ENCODE measurements at places on chromosomes 7 and 10.
A peak's percentile ranks its signal among the peaks of the same experiment; 100 is the strongest.

DNA sequence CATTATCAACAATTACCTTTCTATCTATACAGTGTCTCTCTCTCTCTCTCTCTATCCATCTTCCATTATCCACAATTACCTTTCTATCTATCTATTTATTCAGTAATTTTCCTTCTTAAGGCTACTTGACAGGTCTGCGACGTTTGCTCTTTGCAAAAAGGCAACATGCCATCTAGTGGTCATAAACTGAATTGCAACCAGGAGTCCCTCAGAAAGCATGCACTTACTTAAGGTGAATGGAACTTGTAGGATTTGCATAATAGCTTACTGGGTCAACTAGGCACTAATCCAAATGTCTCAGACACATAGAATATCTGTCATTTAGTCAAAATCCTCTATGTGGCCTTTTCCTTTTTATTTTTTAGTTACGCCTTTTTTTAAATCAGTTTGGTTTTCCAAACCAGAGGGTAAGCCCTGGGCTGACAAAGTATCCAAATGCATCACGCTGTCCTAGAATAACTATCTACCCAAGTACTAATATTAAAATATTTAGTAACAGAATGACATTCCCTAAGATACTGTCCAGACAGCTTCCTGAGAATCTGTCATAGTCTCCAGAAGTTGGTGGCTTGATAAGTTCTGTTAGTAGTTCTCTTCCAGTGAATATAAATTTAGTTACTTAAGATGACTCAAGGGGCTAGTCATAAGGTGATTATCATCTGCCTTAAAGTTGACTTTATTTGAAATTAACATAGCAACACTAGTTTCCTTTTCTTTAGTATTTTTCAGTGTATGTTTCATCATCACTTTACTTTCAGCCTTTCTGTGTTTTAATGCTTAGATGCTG lies 208.3 kb downstream of the PPP1R3A start:
- DNase-seq, result peak; percentile 83

DNA sequence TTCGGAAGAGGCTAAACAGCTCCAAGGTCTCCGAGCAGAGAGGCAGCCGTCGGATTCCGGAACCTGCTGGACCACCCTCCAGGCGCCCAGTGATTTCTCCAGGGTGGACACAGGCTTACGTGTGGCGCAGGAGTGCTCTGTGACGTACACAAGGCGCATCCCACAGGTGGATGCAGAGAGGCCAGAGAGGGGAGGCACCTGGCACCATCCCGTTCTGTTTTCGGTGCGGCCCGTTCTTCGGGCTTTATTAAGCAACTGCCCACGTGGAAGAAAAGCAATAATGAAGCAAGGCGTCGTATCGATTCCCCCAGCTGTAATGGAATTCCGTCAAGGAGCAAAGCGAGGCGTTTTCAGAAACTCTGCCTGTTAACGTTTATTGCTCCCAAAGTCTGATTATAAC lies 163.6 kb downstream of the PTPRN2 start:
- no peak for DNase-seq

DNA sequence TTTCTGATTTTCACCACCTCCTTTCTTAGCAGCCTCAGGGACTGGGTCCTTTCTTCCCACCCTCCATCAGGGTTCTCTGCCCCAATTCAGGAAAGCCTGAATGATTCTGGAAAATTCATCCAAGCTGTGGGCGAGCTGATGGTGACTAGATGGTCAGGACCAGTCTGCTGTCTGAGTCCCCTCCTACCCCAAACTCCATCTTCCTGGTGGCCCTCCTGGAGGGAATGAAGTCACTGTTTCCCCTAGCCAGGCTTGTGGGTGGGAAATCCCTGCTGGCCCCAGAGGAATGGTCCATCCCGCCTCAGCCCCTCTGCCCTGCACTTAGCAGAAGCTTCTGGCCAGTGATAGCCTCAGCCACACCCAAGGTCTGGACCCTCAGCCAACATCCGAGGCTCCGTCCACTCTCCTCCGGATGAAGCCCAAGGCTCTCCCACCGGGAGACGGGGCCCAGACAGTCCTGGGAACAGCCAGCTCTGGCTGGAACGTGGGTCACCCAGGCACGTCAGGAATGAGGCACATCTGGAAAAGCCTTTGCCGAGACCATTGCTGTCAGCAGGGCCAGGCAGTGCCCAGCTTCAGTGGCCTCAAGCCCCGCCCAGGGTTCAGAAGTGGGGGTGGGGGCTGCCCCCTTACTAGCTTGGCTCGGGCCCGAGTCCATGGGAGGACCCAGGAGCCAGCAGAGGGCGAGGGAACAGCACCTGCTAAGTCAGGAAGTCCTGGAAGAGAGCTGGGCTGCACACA lies 4.0 kb upstream of the AQP1 start:
- DNase-seq, result no peak

GRCh38 chr7:17677408-17677807 lies 262.9 kb downstream of the SNX13 start:
- DNase-seq, result no peak

GRCh38 chr10:131644864-131645658 lies 255.7 kb upstream of the PPP2R2D start:
- DNase-seq, result no peak

GRCh38 chr7:81138870-81139269 lies 220.0 kb upstream of the SEMA3C start:
- peak; percentile 34 for DNase-seq

GRCh38 chr7:139108266-139109187 lies 993 bp downstream of the ZC3HAV1 start:
- DNase-seq, result no peak

DNA sequence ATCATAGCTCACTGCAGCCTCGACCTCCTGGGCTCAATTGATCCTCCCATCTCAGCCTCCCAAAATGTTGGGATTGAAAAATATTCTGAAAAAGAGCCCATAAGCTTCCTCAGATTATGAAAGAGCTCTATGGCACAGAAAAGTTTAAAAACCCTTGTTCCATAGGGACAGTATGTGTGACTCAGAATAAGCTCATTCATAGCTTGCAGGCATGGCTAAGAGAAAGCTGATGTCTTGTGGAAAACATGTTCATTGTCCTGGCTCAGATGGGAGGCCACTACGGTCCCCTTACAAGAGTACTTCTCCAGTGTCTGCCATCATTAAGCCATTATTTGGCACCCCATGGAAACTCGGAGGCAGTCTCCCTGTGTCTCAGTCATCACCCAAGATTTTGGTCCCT lies 64.0 kb downstream of the CCDC3 start:
- DNase-seq, result no peak

DNA sequence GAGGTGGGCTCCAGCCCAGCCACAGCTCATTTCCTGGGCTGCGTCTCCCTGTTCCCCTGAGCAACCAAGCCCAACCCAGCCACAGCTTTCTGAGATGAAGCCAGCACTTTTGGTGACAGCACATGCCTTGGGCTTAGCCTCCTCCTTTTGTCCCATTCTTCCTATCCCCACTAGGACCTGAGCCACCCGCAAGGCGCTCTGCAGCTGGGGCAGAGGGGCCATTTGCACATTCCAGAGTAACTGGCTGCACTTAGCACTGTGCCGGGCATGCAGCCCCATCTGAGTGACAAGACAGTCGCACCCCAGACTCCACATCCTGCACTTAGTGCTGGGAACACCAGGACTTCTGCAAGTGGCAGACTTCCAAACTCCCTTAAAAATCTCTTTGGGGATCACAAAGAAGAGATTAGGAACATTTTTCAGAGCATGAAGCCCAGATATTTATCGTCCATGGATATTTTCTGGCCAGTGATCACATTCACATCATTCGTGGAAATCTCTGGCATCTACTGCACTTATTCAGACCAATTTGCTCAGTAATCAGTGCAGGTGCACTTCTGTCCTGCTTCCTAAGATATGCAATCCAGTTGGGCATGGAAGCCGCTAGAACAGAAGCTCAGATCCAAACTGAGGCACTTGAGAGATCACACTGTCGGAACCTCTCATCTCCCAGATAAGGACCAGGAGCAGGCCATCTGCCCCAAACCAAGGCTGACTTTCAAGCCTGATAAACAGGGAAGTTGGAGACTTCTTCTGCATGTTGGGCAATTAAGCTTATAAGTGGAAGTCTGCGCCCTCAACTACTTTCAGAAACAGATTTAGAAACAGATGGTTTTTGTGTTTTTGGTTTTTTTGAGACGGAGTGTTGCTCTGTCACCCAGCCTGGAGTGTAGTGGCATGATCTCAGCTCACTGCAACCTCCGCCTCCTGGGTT lies 26.4 kb downstream of the CHST15 start:
- peak; percentile 89 for DNase-seq

GRCh38 chr7:2939193-2939885 lies 95.2 kb upstream of the GNA12 start:
- peak; percentile 54 for DNase-seq

DNA sequence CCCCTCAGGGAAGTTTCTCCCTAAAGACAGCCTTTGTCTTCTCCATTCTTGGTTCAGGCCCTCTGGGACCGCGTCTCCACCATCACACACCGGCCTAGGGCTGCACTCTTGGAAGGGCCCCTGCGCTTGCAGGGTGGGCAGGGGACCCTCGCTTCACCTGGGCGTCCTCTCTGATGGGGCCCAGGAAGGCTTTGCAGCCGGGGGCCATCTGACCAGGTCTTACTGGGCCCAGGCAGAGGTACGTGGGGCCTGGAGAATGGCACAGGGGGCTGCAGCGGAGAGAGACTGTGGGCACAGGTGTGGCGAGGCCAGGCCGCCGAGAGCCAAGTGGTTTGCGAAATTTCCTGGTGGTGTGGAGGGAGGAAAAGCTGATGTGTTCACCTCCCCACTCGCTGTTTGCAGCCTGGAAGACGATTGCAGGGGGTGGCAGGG lies 44.4 kb downstream of the ALOX5 start:
- DNase-seq, result no peak

GRCh38 chr10:132615341-132616169 lies 78.0 kb downstream of the INPP5A start:
- DNase-seq, result no peak

DNA sequence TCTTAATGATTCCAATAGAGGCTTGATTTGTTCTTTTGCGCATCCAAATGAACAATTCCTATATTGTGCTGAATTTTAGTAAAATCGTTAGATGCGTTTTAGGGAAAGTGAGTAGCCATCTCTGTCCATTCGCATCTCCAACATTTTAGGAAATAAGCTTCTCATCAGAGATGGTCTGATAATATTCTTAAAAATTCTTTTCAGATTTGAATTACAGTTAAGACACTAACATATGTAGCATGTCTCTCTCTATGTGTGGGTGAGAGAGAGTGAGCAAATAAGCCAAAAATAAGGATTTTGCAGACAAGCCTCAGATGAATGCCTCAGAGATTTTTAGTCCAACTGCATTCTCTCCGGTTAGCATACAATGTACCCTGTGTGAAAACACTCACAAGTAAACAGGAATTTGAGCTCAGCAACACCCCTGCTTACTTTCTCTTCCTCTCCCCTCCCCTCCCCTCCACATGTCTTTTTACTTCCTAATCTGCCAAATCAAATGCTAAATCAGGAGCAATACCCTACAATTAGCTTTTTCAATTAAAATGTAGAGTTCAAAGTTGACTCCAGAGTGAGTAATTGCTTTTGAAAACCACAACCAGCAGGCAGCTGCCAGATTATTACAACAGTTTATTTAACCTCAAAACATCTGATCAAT lies 354.4 kb downstream of the CRPPA start:
- DNase-seq, result no peak

DNA sequence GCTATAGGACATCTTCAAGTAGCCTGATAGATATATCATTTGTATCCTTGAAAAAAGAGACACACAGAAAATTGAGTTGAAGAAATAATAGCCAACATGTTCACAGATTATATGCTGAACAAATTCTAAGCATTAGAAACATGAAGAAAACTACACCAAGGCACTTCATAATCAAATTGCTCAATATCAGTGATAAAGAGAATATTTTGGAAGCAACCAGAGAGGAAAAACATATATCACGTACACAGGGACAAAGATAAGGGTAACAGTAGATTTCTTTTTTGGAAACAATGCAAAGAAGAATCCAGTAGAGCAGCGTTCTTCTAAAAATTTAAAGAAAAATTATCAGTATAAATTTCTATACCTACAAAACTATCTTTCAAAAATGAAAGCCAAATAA lies 6.0 kb upstream of the FRMD4A start:
- DNase-seq, result no peak

GRCh38 chr10:125840955-125841354 lies 17.6 kb downstream of the BCCIP start:
- no peak for DNase-seq

DNA sequence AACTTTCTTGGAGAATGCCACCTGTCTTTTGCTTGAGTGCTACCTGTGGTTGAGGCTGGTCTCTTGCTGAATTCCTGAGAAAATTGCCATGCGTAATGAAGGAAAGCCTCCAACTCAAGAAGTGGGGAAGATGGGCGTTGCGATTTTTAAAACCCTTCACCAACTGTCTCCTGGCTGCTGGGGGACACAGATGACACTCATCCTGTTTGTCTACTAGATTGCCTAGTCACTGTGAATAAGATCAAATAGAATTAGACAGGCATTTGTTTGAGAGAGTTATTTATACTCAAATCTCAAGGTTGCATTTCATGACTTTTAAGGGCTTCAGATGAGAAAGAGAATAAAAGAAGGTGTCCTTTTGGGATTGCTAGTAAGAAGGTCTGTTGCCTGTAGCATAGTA lies 84.3 kb upstream of the MTPN start:
- DNase-seq, result no peak

DNA sequence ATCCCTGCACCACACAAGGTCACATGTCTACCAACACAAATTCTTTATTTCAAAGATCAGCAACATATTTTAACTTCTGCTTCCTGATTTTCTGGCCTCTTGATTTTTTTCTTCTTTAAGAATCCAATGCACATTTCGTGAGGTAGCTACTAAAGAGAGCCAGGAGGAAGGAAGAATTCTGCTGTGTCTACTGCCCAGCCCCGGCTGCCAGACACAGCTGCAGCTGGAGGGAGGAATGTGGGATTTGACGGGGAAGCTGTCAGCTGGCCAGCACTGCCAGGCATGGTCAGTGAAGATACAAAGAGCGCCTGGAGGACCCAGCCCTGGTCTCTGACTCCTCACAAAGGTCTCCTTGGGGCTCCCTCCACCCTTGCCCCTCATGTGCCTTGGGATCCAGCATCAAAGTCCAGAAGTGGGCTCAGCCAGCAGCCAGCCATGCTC lies 6.9 kb upstream of the AOC1 start:
- peak; percentile 18 for DNase-seq

DNA sequence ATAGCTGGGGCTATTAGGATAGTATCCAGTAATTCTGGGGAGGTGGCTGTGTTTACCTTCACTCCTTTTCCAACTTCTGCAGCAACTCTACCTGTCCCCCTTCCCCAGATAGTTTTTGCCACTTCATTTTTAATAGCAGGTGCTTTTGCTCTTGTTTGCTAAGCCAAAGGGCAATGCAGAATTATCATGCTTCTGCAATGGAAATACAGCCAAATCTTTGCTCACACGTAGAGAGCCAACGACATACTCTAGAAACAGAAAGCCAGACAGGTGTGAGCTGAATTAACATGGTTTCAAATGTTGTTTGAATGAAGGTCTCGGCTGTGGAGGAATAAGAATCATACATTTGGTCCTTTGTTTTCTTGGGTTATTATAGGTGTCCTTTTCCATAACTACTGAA lies 14.4 kb downstream of the PLEKHS1 start:
- DNase-seq, result no peak

- DNase-seq, result peak; percentile 19
Observed at GRCh38 chr7:12518920-12519681, 51.4 kb upstream of the SCIN start.

- DNase-seq, result no peak
Observed at GRCh38 chr10:124576526-124577420, 115.2 kb downstream of the LHPP start.
